ENCODE measurements at places on chromosomes 16 and 17.
A peak's percentile ranks its signal among the peaks of the same experiment; 100 is the strongest.

DNA sequence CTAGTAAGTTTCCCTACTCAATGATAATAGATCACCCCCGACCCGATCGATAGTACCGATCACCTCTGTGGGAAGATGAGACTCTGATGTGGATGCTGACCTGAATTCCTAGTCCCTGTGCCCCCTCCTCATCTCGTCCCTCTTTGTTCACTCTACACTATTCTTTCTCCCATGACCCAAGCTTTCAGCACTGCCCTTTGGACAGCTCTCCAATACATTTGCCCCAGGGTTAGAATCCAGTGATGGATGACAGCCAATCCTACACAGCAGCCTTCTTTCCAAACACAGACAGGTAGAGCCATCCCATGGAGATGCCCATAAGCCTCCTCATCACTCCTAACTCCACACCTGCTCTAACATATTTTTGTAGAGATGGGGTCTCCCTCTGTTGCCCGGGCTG, 141.1 kb downstream of the GSG1L start:
- no peak for DNase-seq

DNA sequence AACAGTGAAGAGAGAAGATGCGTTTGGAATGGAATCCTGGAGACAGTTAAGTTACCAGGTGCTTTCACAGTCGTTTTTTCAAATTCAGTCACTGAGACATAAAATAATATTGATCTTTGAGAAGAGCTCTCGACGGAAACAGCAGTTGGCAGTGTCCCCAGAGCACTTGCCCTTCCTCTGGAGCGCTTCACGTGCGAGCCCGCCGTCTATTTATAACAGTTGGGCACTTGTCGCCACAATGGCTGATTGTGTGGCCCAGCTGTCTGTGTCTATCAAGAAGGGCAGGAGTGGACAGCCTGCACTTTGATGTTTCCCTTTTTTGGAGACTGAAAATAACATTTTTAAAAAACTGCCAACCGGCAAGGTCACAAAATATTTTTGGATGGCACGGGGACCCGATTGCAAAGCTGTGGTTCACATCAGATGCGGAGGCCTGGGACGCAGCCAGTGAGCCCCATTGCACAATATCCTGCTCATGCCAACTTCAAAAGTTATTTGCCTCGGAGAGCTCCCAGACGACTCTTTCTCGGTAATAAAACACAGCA, 62.9 kb downstream of the ADCY9 start:
- DNase-seq = peak; percentile 22

DNA sequence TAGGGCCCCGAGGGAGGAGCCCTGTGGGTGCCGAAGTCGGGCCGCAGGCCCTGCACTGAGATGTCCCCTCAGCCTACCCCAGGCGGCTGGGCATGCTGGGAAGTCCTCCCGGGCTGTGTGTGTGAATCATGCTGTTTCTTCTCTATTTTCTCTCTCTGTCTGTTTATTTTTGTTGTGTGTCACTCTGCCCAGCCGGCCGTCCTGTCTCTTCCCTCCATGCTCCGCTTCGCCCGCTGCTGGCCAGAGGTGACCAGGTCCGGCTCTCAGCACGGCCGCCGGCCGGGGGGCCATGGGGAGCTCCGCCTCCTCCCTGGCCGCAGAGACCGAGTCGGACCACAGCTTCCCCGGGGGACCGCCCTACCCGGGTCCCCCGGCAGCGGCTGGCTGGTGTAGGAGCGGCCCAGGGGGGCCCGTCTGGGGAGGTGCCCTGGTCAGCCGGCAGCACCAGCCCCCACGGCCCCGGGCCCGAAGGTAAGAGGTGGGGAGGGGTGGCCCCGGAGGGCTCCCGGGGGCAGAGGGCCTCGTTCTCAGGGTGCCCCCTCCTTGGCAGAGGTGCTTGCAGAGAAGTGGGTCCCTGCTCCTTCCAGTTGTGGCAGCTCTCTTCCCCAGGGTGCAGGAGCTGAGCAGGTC, 12.5 kb downstream of the CAPN15 start:
- no peak for DNase-seq

DNA sequence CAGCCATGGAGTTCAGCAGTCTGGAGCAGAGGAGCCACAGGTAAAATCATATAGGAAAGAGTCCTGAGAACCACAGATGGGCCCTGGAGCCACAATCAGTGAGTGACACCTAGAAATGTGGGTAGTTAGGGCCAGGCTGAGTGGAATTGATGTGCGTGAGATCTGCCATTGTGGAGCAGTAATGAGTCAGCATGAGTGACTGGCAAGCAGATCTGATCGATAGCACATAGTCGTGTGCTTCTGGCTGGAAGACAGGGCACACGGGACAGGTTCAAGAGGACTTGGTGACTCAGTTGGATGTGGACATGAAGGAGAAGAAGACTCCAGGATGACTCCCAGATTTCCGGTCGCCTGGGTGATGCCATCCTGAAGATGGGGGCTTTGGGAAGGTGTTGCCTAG, 12.3 kb downstream of the ADORA2B start:
- DNase-seq = no peak

DNA sequence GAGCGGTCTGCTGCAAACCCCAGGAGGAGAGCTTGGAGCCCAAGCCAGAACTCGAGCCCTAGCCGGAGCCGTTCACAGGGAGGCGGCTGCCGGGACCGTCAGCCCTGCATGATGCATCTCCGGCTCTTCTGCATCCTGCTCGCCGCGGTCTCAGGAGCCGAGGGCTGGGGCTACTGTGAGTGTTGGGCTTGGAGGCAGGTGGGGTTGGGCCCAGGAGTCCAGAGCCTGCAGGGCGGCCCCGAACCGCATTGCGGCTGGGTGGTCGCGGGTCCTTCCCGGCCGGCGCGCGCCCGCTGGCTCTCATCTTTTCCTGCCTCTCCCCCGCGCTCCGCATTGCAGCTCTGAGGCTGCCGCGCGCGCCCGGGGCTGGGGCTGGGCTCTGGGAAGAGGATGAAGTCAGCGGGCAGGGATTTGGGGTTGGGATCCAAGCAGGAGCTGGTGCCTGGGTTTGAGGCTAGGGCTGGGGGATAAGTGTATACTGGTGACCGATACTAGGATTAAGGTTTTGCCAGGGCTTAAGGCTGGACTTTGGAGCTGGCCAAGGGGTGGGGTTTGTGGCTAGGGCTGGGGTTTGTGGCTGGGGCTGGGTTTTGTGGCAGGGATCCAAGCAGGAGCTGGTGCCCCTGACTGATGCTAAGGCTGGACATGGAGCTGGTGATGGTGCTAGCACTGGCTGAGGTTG, 532 bp downstream of the CNTNAP1 start:
- no peak for DNase-seq

DNA sequence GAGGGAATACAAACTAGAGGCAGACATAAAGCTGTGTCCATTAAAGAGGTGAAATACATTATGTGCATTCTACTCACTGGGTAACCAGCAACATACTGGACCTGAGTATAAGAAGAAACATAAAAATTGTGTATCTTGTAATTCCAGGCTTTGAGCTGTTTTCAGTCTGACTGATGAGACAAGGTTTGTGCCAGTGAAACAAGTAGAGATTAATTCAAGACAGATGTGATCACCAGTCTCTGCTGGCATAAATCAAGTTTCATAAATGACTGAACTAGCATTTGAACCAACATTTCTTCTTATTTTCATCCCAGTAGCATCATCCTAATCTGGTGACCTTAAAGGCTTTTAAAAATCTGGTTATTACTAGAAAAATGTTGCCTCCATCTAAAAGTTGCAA, 108.8 kb upstream of the RPL38 start:
- no peak for DNase-seq

DNA sequence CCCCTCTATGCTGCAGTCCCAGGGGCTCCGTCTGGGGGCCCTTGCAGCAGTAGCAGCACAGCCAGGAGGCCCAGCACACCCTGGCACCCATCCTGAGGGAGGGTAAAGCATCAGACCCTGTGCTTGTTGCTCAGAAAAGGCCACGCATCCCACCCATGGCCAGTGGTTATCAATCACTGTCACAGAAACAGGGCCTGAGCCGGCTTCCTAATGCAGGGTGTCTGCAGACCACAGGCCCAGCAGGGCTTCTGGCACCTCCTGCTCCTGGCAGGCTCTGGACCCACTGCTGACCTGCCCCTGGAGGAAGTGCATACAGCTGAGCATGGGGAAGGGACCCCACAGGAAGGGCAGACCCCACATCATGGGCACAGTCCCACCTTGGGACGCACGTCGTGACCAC, 26.9 kb upstream of the CDH15 start:
- no peak for DNase-seq
